ENCODE measurements at places on chromosomes 1 and 21.

- no peak for DNase-seq
Observed at GRCh38 chr1:197903196-197903514, 725 bp downstream of the C1orf53 start.

DNA sequence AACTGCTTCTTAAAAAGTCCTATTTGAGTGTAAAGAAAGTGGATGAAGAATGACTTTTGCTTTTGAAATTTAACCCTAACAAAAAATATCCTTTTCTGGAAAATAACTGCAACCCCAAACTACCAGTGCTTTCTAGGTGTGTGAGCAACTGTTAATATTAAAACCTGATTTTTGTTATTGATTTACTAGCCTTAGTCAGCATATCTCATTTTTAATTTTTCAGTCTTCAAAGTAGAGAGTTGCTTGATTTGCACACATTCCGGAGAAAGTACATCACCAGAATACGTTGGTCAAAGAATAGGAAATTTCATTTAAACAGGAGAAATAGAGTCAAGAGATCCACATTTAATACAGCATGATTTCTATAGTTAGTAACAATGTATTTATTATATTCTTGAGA is 141.8 kb upstream of the ADAMTS5 start:
- DNase-seq, result no peak

- no peak for DNase-seq
Observed at GRCh38 chr1:2413495-2414296, 1.3 kb upstream of the PEX10 start.

- DNase-seq, result no peak
Observed at GRCh38 chr1:179366093-179366800, 476 bp downstream of the AXDND1 start.

DNA sequence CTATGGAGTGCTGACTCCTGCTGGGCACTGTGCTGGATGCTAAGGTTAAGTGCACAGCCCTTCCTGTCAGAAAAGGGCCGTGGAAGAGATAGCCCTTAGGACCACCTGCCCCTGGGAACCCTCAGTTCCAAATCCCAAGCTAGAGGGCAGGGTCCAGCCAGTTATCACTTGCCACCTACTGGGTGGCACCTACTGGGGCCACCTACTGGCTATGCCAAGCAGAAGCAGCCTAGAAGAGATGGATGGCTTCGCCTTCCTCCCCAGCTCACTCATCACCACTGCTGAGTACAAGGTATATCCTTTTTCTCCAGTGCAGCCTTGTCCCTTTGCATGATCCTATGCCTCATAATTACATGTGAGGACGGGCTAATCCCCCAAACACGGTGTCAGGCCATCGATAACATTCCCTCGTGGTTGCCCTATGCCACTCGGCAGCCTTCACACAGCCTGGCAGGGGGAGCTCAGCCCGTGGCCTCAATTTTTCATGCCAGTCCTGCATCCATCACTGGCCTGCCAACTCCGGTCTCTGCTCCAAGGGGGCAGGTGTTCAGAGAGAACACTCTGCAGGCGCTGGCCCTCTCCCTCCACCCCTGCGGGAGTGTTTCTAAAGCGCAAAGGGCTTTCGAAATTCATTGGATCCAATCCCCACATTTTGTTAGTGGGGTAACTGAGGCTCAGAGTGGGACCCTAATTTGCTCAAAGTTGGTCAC is 49.0 kb downstream of the SYT2 start:
- no peak for DNase-seq

- no peak for DNase-seq
Observed at GRCh38 chr1:177864538-177865305, 105.1 kb downstream of the SEC16B start.

DNA sequence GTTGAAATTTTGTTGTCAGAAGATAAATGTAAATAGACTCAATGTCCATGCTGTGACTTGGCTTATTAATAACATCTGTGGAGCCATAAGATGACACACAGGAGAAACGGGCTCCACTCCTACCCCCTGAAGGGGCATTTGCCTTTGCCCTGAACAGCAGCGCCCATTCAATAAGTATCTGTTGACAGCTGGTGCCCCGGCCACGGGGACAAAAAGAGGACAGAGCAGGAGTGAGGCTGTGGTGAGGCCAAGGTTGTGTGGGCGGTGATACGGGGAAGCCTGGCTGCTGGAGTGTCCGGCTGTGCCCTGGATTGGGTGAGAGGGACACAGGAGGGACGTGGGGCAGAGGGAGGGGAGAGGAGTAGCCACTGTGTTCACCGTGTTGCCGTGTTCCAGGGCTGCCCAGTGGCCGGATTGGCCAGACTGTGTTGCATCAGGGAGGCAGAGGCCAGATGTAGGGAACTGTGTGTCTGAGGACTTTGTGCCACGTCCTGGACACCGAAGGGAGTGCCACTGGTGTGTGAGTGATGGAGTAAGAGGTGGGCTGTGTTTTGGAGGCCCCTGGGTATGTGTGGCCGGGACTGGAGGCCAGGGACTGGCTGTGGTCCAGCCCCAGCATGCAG is 15.1 kb downstream of the PRMT2 start:
- DNase-seq, result peak; percentile 5

DNA sequence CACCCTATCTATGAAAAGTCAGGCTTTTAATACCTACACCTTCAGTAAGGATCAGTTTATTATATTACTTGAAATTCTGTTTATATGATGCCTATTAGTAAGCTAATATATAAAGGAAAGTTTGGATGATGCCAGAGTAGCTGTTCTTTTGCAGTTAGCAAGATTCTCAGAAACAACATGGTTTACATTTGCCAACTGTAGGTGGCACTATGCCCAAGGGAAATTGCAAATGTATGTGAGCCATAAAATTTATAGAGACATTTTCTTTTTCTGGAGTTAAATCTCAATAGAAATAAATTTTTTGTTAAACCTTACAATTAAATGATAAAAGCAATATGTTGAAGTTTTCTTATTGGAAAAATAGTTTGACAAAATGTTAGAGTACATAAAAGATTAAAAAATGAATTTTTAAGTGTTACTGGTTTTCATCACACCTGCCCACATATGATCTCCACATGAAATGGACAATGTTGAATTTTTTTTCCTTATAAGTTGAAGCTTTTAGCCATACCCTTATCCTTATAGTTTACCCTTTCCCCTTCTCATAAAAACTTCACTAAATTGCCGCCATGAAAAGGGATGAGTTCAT is 32.1 kb upstream of the EPHX4 start:
- DNase-seq, result no peak

Data from femur (tissue), 1 donor.